ENCODE measurements at places on chromosomes 16 and 17.

- DNase-seq: no peak
Observed at GRCh38 chr17:77690271-77691161, 268.0 kb upstream of the TNRC6C start.

DNA sequence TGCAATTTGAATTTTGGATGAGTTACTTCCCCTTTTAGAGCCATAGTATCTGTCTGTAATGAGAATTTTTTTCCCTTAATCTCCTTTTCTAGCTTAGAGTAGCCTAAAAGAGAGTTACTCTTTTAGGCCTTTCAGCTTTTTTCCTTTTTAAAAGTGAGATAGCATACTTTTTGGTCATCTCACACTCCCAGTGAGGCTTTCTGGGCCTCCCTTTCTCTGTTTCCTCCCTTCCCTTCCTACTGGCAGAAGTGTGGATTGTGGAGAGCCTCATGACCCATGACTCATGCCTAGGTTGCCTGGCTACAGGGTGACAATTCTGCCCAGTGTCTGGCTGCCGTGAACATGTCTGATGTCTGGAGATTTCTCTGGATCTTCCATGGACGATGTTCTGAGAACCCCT is 15.2 kb downstream of the KRT23 start:
- peak; percentile 92 for DNase-seq

- no peak for DNase-seq
Observed at GRCh38 chr17:42289611-42290181, 1.4 kb downstream of the STAT5A start.

GRCh38 chr16:85048921-85049562 is 21.4 kb downstream of the KIAA0513 start:
- no peak for DNase-seq

GRCh38 chr17:44362949-44363612 is 572 bp downstream of the FAM171A2 start:
- no peak for DNase-seq

DNA sequence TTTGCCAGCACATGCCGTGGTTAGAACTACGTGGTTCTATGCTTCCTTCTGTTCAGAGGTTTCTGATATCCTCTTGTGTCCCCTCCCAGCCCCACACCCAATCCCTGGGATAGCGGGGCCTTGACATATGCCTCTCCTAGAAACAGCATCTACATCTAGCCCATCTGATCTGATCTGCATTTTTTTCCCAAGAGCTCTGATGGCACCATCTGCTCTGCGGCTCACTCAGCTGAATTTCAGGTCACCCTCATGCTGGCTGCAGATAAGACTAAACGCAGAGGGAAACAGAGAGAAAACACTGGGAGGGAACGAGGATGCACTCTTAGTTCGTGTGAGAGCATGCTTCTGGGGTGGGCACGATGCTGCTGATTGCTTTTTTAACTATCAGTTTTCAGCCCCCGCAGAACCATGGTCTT is 10.7 kb downstream of the WIPI1 start:
- peak; percentile 37 for DNase-seq

GRCh38 chr17:37820313-37820994 is 75.6 kb upstream of the HNF1B start:
- peak; percentile 48 for DNase-seq

- DNase-seq: peak; percentile 88
Observed at GRCh38 chr17:27244491-27245223, 49.3 kb upstream of the WSB1 start.

DNA sequence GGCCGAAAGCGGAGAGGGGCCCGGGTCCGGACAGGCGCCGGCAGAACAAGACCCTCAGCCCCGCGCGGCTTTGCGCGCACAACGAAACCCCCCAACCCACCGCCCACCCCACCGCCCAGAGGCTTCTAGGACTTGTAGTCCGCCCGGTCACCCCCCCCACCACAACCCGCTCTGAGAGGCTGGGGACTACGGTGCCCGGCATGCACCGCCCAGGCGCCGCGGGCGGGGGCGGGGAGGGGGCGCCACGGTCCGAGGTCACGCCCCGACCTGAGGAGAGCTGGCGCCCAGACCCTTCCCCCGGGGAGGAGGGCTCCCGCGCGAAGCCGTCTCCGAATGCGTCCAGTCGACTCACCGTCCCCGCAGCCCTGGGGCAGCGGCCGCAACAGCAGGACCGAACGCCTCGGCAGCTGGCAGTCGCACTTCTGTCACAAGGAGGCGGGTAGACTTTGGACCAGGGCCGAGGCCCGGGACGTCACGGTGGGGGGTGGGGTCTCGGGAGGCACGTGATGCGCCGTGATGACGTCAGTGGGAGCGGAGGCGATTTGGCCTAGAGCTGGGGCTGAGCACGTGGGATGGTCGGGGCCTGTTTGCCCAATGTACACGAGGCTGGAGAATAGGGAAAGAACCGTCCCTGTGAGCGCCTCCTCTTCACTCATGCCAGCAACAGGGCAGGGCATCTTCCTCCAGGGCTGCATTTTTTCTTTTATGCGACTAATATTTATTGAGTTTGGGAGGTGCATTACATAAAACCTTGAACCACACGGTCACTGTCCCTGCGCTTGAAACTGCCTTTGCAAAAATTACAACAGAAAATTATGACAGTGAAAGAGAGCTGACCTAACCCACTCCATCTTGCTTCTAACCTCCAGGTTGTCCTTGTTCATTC is at the start of gene CDIP1:
CDIP1 (minus strand) TSS at position 424 of the 886 bp plus-strand sequence. CDS start 24,643 bp downstream, outside the sequence.
- DNase-seq: peak; percentile 100

- no peak for DNase-seq
Observed at GRCh38 chr16:80803339-80804055, 901 bp downstream of the CDYL2 start.

DNA sequence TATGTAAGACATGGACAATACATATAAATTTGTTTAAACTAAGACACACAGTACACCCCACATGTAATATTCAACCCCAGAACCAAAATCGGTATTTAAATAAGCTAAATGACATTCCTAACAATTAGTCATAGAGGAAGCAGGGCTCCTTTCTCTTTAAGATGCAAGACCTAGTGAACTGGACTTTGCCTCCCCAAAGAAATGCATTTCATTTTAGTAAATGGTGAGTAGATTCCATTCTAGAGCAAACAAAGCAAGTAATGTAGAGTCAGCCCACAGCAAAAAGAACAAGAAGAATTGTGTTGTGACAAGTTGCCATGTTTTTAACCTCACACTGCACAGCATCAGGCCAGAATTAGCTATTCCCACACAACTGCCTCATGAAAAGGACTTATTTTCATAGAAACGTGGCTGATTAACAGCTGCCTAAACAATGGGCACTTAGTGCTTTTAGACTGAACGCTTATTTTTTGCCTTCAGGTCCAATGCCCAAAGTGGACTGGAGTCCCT is 14.4 kb downstream of the DNAJC7 start:
- DNase-seq: no peak

GRCh38 chr17:56521414-56522141 is 71.9 kb upstream of the NOG start:
- no peak for DNase-seq

DNA sequence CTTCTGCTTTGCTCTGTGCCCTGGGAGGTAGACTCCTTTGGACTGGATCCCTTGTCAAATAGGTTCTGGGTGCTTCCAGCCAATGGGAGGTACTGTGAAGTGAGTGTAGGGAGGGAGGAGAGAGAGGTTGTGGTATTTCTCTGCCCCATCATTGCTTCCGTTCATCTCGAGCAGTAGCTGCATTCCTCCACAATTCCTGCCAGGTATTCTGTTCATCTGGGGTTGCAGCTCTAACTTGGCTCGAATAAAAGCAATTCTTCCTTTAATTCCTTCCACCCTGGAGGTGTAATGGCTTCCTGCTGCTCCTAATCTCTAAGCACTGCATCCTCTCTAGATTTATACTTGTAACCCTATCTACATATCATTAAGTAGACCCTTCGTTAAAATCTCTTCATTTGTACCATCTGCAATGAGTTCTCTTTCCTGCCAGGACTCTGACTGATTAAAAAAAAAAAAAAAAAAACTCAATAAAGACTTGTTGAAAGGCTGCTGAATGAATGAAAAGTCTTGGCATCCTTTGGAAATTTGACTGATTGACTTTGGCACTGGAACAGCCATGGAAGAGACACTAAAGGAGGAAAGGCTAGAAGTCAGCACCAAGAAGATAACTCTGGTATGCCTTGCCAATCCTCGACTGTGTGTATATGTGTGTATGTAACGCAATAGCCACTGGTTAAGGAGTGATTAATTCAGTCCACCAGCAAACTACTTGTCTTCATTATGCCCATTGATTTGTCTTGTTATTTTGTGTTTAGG is 616.9 kb upstream of the SOX9 start:
- no peak for DNase-seq

GRCh38 chr16:27768651-27769272 is 218.8 kb downstream of the KATNIP start:
- no peak for DNase-seq

DNA sequence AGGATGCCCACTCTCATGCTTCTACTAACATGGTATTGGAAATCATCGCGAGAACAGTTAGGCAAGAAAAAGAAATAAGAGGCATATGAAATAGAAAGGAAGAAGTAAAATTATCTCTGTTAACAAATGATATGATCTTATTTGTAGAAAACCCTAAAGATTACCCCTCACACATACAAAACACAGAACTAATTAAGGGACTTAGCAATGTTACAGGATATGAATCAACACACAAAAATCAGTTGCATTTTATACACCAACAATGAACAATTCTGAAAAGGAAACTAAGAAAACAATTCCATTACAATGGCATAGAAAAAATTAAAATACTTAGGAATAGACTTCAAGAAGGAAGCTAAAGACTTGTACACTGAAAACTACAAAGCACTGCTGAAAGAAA is 2.7 kb upstream of the CAPNS2 start:
- no peak for DNase-seq
